ENCODE measurements at places on chromosomes 4 and X.

DNA sequence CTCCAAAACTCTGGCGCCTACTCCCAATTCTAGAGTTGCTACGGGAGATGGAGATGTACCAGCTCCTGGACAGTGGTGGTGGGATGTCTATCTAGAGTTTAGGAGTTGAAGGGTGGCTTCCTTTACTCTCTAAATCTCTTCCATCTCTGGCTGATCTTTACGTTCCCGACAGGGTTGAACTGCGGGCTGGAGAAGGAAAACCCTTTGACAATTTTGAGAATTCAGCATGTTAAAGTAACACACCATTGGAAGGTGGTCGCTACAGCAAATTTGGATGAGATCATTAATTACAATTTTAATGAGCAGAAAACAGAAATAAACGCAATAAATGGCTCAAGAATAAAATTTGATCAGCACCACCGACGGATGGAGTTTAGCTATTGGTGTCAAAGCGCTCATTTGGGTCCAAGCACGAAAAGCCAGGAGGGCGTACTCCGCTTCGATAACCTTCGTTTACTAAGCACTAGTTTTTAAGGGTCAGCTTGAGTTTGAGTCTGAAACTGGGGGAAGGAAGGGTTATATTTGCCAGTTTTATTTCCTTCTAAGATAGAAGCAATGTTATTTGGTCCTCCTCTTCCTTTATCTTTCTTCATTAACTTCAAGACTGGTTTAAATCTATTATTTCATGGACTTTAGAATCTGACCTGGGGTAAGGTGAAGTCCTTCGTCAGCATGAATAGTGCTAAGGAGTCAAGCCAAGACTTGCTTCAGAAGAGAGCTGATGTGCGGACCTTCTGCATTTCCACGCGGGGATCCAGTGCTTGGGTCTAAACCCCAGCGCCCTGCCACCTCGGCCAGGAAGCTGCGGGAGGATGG, 1.5 kb upstream of the NKX6-1 start:
- DNase-seq: no peak

- DNase-seq: no peak
Measured at GRCh38 chr4:10099499-10100325, 16.9 kb downstream of the WDR1 start.

- DNase-seq: no peak
Measured at GRCh38 chrX:42869659-42870476, 91.9 kb upstream of the PPP1R2C start.

DNA sequence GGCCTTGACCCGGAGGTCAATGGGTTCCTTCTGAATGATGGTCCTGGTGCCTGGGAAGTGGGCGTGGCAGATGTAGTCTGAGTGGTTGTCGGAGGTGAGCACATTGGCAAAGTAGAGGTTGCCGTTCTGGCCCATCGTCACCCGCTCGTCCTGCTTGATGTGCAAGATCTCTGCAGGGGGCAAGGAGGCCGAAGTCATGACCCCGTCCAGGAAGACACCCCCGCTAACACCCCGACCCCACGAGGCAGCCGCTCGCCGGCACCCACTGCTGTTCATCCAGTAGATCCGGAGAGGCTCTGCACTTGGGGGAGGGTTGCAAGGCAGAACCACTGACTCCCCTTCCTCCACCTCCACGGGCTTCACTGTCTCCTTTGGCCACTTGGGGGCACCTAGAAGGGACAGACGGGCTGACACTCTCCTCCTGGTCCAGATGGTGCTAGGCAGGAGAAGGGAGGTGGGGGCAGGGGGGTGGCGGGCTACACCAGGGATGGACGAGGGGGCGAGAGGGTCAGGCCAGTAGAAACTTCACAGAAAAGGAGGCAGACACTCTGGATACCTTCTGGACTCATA, 15.1 kb downstream of the L1CAM start:
- no peak for DNase-seq

DNA sequence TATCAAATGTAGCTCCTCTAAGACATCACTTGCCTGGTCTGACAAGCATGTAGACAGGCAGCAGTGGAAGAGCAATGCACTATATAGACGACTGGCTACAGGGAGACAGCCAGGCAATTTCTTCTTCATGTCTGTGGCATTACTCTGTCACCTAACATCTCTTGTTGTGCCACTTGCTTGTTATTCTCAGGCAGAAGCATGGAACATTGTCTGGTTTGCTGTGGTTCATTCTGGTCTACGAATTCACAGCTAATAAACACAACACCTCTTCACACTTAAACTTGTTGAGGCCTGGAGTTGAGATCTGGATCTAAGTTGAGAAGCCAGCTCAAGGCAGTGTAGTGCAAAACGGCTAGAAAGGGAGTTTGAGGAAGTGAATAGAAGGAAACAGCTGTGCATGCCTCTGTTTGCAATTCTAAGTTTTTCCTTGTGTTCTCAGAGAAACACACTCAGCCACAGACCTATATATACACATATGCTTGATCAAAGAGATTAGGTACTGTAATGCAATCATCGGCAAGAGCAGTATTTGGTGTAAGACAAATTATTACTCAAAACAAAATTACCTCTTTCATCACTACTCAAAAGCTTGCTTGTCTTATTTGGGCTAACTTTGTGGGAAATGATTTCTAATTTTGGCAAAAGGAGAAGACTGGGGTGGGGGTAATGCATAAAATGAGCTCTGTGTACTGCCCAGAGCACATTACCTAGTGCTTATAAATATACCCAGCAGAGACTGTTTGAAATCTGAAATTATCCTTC, 243.8 kb downstream of the PPP3CA start:
- no peak for DNase-seq

DNA sequence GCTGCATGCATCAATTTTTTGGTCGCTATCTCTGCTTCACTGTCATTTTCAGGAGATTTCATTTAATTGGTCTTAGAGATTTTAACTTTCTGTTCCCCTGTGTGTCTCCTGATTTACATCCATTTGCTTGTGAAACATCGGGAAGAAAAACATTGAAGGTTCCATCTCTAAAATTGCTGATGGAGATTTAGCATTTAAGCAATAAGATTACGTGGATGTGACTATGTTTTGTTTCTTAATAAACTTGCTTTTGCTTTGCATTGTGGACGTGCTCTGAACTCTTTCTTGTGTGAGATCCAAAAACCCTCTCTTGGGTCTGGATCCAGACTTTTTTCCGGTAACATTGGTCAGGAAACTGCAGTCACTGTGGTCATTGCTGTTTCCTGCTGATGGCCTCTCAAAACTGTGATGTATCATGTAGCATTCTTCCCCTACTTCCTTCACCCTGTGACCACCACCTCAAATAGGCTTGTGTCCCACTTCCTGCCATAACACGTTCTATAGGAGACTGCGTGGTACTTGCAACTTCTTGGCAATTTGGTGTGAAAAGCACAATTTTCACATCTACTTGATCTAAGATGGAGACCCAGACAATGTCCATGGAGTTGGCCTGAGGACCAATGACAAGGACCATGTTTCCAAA, 4.9 kb downstream of the CXCL2 start:
- no peak for DNase-seq

DNA sequence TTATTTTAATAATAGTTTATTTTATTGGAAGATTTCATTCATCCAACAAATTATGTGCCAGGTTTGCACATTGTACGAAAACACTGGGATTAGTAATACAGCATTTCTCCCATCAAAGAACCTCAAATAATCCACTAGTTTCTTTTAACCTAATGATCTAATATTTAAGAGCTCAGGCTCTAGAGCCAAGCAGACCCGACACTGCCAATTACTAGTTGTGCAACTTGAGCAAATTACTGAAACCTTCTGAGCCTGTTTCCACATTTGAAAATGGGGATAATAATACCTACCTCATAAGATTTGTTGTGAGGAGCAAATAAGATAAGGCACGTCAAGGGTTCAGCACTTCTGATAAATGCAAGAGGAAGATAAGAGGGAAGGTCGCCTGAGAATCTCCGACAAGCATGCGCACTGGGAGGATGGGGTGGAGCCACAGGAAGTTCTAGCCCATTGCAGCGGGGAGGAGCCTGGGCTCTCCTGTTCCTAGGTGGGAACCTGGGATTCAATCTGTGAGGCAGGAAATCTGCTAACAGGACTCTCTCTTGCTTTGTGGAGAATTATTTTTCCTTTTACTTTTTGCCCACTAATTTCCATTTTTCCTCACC, 141.5 kb upstream of the SMAD1 start:
- no peak for DNase-seq

- DNase-seq: no peak
Measured at GRCh38 chr4:189600718-189601435, 339.8 kb upstream of the FRG1 start.

DNA sequence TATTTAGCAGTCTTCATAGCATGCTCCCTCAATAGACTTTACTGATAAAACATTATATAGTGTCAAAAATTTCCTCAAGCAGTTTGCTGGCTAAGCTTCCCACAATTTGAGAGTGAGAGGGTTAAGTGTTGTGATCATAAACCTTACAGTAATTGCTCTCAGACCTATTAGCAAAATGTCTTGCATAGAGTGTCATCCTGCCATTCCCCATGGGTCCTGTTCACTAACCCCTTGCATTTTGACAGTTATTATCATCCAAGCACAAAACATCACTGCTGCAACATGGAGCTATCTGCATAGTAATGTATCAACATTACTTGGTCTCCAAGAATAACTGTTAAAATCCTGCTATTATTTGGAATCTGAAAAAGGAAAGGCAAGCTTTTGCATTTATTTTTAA, 196.1 kb upstream of the GK2 start:
- no peak for DNase-seq

DNA sequence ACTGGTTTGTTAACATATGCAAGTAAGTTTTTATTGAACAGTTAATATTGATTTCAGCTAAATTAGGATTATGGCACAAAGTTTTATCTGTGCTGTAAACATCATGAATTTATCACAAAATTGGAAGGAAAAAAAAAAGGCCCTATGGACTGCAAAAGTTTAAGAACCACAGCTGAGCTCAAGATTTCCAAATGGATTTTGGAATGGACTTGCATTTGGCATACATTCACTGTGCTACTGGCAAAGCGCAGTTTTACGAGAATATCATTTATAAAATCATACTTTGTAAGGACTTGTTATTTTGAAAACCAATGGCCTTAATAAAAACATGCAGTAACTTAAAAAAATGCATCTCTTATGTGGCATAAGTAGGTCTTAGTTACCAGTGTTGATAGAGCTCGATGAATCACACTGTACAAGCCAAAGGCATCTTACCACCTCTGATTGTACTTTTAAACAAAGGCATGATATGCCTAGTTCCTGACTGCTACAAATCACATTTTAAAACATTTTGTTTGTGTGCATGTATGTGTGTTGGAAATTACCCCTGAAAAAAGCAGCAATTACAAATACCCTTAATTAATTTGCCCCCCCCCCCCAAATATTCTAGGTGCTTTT, 58.6 kb downstream of the TAB3 start:
- DNase-seq: no peak

GRCh38 chr4:181819946-181820345, 423.3 kb upstream of the TENM3 start:
- DNase-seq: no peak

- no peak for DNase-seq
Measured at GRCh38 chrX:11040405-11040804, 70.7 kb upstream of the HCCS start.

DNA sequence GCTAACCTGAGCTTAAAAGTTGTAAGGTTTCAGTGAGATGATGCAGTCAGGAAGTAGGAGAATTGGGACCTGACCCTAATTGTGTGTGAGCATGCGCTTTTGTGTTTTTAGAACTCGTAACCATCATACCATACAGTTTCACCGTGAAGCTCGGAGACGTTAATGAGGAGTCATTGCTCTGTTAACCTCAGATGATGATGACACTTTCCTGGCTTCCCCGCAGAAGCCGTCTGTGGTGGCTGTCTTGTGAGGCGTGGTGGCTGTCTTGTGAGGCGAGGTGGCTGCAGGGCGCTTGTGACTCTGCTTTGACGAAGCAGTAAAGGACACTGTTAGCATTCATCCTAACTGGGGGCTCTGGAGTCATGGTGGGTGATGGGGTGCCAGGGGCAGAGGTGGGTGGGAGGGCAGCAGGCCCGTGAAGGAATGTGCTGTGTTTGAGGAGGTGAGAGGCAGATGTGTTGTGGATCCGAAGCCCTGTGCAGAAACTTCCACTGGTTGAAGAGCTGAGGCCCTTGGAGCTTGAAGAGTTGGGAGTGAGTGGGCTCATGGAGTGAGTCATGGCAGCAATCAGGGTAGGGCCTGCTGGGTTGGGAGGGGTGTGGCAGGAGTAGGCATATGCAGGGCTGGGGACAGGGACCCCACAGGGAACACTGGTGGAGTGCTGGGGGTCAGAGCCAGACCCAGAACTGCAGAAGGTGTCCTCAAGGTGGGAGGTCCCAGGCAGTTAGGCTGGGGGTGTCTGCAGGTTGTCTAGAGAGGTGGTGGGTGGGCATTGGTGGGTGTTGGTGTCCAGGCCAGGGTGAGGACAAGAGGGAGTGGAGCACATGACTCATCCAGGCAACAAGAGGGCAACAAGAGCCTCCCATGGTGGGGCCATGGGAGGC, 57.4 kb downstream of the NSD2 start:
- no peak for DNase-seq

DNA sequence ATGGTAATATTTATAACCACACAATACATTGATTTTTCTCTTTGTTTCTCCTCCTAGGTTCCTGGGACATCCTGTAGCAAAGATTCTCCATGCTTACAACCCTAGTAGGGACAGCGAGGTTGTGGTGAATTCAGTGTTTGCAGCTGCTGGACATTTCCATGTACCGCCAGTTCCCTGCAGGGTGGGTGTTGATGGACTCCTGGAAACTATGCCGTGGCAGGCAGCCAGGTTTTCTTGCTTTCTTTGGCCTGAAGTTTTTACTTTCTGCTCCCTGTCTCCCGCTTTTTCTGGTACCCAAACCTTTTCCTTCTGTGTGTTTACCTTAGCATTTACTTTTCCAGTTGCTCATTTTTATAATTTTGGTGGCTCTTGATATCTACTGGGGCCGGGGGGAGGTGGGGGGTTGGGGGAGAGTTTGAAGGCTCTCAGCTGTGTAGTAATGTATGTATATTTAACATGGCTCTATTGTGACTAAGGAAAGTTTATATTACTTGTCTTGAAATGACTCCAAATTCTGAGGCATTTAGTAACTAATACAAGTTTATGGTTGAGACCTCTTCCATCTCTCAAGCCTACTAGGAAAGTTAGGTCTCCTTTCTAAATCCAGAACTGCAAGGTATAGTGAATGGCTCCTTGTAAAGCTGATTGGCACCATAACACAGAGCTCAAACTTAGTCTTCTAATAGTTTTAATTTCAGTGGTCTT, 89.7 kb downstream of the TMEM131L start:
- peak; percentile 87 for DNase-seq

DNA sequence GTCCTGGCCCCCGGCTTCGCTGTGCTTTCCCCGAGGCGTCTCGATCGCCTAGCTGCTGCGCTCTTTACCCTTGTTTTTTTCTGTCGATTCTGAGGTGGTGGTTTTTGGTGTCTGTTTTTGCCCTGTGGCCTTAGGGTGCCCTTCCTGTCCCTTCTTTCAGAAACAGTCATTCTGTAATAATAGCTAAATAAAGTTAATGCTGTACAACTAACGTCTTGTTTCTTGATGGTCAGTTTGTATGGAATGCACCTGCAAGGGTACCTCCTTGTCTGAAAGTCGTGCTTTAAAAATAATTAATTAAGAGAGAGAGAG, 686 bp downstream of the FIP1L1 start:
- DNase-seq: no peak

Measured in left forelimb (tissue), 1 donor.